ENCODE measurements at places on chromosomes 3 and 15.

GRCh38 chr3:10426346-10427220, 78.8 kb downstream of the ATP2B2 start:
- DNase-seq = no peak

- DNase-seq = no peak
These were observed 35.3 kb downstream of the TLE3 start for GRCh38 chr15:70062321-70062956.

DNA sequence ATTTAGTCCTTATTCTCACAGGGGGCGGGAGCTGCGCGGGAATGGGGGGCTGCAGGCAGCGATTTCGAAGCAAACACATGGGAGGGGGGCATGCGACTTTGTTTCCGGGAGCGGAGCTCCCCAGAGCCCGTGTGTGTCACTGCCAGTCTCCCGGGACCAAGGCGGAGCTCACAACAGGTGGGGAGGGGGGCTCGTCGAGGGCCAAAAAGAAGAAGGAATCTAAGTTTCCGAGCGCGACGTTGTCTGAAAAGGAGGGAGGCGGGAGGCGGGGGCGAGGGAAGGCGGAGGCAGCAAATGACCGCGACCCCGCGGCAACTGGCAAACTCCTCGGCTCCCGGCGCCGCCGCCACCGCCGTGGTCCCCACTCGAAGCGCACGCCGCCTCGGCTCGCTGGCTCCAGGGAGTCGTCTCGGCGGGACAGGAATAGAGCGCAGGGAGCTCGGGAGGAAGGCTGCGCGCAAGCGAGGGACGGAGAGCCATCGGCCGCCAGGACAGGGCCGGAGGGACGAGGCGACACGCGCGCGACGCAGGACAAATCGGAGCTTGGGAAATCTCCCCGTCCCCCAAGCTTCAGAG, 1.4 kb downstream of the FOXP1 start:
- peak; percentile 69 for DNase-seq

DNA sequence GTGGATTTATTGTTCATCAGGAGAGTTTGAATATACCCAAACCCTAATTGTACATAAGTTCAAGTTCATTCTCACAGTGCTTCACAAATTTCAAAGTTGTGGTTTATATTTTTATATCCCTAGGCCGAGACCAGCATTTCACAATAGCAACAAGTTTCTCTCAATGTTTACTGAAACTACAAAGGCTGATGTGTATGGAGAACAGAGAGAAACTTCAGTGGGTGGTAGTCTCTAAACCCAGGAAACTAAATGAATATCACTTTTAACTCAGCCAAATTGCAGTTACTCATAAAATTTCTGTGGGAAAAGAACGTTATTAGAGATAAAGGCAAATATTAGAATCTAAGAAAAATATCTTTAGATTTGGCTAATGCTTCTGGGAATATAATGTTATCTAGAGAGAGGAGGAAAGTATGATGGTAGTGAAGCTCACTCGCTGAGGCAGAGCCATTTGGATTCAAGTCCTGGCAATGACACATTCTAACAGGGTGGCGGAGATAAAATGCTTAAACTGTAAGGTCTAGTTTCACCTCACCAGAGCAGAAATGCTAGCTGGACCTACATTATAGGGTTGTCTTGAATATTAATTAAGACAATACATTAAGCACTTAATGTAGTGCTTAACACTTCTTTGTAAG, 514.8 kb downstream of the EPHA3 start:
- no peak for DNase-seq

GRCh38 chr3:148330542-148330941, 367.2 kb upstream of the AGTR1 start:
- no peak for DNase-seq

DNA sequence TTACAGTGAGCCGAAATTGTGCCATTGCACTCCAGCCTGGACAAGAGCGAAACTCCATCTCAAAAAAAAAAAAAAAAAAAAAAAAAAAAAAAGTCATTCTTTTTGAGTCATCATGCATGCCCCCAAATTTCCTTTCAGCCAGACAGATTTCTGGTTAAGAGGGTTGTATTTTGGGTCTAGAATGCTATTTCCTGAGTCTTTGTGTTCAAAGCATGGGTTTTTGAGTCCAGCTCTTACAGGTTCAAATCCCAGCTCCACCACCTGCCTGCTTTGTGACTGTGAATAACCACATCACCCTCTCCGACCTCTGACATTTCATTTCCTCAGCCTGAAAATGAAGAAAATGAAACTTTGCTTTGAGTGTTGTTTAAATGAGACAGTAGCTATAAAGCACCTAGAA, 9.3 kb upstream of the C15orf61 start:
- DNase-seq = no peak

- no peak for DNase-seq
These were observed 168.3 kb downstream of the ATP10A start for GRCh38 chr15:25694823-25695312.

- DNase-seq = no peak
These were observed 111.5 kb upstream of the FLNB start for GRCh38 chr3:57896691-57897090.

DNA sequence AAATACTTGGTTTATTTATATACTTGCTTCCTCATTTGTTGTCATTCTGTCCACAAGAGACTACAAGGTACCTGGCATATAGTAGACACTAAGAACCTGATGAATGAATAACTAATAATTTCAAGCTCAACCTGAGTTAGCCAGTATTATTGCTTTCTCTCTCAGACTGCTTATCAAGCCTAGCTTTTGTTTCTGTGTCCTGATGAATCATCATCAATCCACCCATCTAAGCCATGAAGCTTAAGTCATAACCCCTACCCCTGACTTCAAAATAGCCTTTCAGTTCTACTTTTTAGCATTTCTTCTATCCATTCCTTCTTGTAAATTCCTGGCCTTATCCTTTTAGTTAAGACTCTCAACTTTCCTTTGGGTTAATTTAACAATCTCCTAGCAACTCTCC, 420.8 kb downstream of the EPHA6 start:
- DNase-seq = no peak

DNA sequence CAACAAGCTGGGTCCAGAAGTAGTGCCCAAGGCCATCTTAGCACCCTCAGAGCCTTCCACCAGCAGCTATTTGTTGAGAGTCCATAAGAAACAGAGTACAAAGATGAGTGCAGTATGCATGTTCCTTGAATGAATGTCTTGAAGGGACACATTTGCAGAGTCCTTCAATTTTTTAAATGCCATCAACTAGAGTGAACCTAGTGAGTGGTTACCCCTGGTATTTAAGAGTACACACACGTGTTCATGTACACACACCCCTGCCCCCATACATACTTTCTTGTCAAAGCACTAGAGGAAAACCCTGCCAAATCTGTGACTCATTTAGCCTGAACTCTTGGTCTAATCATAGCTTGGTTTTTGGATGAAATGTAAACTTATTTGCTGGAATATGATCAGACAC, 84.5 kb upstream of the GALNT15 start:
- DNase-seq = no peak

- DNase-seq = no peak
These were observed 15.0 kb downstream of the SPSB4 start for GRCh38 chr3:141065841-141066805.

DNA sequence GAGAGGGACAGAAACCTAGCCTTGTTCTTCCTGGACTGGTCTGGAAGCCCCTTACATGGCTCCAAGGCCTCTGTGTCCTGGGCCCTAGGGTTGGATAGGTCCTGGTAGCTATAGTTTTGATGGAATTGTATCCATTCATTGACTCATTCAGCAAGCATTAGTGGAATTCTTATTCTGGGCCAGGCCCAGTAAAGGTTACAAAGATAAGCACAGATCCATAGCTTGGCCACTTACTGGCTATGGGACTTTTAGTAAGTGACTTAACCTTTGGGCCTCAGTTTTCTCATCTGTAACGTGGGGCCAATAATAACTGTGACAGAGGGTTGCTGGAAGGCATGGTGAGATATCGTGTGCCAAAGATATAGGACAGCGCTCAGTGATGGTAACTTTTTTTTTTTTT, 13.6 kb upstream of the DAG1 start:
- DNase-seq = no peak

- DNase-seq = no peak
These were observed 299.5 kb downstream of the NSUN3 start for GRCh38 chr3:94362393-94362792.

GRCh38 chr3:151204530-151205402, 1.8 kb upstream of the GPR171 start:
- no peak for DNase-seq

DNA sequence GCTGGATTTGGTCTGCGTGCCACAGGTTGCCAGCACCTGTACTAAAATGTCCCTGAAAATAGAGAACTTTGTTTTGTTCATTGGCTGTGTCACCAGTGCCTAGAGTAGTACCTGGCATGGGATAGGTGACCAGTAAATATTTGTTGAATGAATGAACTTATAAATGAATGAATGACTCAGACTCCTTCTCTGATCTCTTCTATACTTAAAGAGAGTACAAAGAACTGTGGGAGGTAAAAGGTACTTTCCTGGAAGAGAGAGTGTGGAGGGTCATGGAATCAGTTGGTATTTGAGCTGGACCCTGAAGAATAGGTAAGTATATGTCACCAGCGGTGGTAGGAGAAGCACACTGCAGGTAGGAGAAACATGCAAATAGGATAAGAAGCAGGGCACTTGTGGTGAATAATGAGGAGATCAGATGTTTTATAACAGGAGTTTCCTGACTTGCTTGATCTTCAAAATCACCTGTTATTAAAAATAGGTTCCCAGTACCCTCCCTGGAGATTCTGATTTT, 149.4 kb downstream of the LPP start:
- no peak for DNase-seq

DNA sequence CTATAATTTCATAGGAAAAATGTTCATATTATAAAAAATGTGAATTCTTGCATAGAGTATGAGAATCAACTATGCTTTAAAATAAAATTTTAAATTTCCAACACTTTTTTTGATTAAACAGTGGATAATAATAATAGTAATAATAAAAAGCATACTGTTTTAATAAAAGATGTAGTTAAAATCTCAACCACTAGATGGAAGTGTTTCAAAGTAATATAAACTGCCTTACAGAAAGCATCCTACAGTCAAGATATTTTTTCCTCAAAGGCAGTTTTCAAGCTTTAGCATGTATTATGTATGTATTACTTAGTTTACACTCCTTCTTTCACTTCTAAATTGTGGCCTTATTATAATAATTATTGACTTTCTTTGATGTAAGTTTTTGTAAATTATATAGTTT, 217.5 kb downstream of the CHL1 start:
- DNase-seq = no peak

GRCh38 chr3:153273767-153274435, 111.9 kb downstream of the RAP2B start:
- DNase-seq = no peak

GRCh38 chr3:127258733-127259132, 29.1 kb downstream of the PRR20G start:
- DNase-seq = no peak

DNA sequence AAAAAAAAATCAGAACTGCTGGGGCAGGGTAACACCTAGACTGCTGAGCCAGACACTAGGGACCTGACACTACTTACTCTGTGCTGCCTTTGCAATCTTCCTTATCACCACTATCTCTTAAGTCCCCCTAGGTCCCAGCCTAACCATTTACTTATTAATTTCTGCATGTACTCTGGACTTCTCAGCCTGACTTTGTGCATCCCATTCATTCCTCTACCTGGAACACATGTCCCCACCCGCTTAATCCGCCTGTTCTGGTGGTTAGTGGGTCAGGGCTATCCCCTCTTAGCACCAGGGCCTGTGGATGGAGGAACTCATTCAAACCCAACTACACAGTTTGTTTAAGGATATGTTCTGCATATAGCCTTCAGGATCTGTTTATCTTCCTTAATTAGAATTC, 5.0 kb upstream of the CACNA1D start:
- no peak for DNase-seq

GRCh38 chr3:11554236-11554610, 89.5 kb downstream of the VGLL4 start:
- no peak for DNase-seq

GRCh38 chr15:39948817-39949216, 14.9 kb downstream of the EIF2AK4 start:
- DNase-seq = no peak

- no peak for DNase-seq
These were observed 74.3 kb downstream of the DCUN1D1 start for GRCh38 chr3:182906036-182906435.

DNA sequence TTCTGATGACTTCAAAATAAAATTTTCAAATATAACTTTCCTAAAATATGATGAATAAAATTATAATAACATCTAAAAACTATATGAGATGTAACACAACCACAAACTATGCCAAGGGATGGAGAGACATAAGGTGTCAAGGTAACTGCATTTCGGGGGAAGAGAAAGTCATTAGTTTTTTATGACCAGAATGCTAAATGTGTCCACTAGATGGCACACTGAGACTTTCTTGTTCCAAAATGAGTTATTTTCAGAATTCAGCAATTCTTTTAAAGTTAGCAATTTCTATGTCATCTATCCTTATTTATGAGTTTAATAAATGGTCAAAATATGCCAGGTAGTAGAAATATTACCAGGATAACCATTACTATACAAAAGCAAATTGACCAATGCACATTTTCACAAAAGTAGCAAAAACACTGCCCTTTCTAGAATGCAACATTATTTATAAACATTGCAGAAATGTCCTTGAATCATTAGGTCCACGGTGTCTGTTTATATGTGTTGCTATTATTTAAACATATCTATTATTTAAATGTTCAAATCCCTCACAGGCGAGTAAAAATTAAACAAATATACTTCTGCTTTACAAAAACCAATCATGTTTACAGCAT, 374.2 kb downstream of the PLCL2 start:
- DNase-seq = peak; percentile 76

- DNase-seq = no peak
These were observed 48.5 kb downstream of the RLBP1 start for GRCh38 chr15:89172921-89173320.

DNA sequence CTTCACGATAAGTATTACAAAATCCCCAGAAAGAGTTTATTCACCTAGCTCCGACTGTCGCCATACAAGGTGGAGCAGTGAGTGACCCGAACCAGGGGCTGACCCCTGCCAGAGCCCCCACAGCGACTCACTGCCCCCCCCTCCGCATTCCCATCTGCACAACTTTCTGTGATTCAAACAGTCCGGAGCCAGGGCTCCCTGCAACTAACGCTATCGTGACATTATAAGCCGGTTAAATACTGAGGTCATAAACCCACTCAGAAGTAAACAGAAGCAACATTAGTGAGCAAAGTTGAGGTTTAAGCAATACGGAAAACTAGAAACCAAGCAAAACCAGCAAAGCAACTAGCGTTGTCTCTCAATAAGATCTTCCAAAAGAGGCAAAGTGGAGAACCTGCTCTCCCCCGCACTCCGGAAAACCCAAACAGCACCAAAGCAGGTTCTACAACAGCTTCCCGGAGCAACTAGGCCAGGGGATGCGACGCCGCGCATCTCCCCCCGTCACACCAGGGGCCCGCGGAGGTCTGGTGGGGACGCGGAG, 642 bp downstream of the SCAP start:
- DNase-seq = no peak

All from erythroblast (primary cell).